ENCODE measurements at places on chromosomes 5 and 9.

GRCh38 chr5:178221853-178222252 is 10.7 kb downstream of the PHYKPL start:
- DNase-seq, result no peak

DNA sequence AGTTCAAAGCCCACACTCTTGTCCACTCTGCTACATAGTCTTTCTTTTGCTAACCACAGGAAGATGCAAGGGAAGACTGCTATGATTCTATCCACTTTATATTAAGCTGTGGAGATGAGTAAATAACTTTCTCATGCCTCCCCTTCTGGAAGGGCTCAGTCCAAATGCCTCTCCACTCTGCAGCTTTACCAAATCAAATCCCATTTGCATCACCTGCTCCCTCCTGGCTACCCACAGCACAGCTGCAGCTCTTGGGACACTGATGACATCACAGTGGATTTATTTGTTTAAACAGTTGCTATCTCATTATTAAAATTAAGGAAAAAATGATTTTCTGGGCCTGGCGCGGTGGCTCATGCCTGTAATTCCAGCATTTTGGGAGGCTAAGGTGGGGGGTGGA is 1544.9 kb upstream of the WWC1 start:
- no peak for DNase-seq

- no peak for DNase-seq
Measured at GRCh38 chr9:109872901-109873300, 92.9 kb downstream of the PALM2AKAP2 start.

- no peak for DNase-seq
Measured at GRCh38 chr9:124448019-124448418, 2.2 kb upstream of the ADGRD2 start.

DNA sequence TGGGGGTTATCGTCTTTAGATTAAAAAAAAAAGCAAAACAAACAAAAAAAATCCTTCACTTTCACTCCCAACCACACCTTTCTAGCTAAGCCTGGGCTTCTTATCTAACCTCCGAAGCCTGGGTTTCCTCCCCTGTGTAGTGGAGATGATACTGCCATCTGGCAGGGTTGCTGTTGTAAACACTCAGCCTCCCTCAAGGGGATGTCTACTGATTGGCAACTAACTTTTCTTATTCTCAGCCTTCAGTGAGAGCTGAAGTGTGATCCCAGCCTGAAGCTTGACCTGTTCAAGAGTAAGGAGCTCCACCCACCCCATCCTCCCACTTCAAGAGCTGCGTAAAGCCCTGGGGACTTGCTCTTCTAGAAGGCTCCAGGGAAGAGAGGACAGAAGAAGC is 21.5 kb upstream of the WWC1 start:
- peak; percentile 54 for DNase-seq

DNA sequence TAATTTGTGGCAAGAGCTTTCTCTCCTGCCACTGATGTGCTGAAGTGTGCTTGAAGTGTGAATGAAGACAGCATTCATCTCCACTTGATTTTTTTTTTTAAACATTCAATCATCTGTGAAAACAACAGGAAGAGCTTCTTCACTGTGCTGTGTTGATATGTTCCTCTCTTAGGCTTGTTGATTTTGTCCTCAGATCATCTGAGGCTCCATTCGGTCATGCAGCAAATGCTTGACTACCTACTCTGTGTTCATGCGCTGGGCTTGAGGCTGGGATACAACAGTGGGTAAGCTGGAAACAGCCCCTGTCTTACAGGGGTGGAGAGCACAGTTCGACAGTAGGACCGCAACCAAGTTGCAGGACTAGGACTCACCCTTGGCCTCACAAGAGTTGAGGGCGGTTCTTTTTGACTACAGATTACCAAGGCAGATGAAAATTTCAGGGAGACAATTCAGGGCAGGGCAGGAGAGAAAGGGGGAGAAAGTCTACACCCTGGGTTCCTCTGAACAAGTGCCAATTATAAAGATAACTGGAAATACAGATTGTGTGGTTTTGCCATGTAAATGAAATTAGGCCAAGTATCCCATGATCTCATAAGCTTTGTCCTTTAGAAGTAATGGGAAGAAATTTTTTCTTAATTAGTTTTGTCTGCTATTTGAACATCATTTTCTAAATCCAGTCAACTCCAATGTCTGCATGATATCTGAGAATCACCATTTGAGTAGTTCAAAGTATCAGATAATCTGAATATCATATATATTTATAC is 31.0 kb upstream of the F2R start:
- no peak for DNase-seq

DNA sequence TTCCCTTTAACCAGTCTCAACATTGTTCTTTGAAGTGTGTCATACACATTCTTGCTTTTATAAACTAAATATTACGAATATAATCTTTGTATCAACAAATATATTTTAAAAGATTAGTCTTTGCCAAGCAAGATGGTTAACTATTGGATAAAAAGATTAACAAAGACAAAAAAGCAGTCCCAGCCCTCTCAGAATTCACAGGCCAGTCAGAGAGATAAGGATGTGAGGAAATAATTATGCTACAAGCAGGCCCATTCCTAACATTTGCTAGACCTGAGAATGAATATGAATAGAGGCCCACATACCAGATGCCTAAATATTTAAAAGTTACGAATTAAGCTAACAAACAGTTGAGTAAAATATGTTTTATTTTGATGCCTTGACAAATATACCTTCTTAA is 457.7 kb downstream of the CETN3 start:
- no peak for DNase-seq

DNA sequence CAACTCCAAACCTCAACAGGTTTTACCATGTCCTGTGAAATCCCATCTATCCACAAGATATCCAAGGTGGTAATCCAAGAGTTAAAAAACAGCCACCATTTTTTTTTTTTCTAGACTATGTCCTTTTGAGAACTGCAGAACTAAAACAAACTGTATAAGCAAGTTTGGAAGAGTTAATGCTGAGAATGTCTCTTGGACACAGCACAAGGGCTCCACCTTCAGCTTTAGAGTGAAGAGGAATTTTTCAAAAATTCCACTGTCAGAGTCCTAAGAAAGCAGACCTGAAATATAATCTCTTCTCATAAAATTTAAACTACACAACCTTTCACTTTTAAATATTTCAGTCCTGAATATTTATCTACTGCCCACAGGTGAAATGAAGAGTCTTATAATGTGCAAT is 167.8 kb upstream of the CCNG1 start:
- DNase-seq, result no peak

DNA sequence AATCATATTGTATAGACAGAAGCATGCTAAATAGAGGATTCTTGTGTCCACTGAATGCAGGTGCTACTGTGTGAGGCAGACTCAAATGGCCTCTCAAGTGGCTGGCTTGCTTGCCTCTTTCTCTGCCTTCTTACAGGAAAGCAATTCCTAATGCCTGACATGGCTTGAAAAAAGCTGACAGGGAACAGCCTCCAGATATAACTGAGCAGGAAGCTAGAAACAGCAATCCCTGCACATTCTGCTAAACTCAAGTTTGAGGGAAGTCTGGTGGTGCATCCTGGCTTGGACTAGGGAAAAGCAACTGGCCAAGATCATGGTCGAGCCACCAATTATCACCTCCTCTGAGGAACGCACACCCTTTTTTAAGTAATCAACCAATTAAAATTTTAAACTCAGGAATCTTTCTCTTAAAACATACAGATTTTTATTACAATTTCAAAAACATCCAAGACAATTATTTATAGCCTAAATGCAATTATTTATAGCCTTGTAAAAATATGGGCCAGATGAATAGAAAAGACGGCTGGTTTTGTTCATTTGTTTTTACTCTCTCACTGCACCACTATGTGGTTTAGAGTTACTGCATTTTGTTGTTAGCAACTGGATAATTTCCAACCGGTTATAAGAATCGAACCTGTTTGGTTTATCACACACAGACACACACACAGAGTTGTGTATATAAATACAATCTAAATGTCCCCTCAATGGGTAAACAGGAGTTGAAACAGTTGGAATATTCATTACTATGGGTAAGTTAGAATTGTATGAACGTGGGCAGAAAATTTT is 290.9 kb upstream of the ANKRD55 start:
- no peak for DNase-seq

DNA sequence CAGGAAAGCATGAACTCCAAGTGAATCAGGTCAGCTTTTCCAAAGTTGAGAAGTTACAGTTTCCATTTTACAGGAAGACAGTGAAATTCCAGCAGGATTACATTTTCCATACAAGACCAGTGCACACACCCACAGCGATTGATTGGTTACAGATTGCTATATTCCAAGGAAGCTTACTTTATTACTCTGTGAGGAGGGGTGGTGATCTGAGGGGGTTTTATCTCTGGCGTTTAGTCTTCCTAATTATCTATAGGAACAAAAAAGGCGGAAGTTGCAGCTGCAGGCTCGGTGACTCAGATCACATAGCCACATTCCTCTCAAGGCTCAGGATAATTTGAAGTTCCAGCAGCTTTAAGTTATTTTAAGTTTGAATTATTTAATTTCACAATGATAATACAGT is 450.4 kb upstream of the NMUR2 start:
- no peak for DNase-seq

DNA sequence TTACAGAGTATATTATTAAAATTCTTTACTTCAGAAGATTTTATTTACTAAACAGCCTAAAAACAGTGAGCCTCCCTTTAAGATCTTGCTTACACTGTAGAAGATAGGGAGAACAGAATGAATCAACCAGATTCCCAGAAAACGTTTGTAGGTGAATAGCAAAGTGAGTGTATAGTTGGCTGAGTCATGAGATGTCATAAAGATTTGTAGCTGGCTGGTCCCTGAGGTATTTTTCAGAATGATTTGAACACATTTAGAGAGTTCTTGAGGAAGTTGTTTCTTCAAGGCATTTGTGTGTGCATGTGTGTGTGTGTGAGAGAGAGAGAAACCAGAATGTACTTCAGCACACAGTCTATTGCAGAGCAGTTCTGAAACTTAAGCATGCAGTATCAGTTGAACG is 159.4 kb upstream of the PRR16 start:
- no peak for DNase-seq

DNA sequence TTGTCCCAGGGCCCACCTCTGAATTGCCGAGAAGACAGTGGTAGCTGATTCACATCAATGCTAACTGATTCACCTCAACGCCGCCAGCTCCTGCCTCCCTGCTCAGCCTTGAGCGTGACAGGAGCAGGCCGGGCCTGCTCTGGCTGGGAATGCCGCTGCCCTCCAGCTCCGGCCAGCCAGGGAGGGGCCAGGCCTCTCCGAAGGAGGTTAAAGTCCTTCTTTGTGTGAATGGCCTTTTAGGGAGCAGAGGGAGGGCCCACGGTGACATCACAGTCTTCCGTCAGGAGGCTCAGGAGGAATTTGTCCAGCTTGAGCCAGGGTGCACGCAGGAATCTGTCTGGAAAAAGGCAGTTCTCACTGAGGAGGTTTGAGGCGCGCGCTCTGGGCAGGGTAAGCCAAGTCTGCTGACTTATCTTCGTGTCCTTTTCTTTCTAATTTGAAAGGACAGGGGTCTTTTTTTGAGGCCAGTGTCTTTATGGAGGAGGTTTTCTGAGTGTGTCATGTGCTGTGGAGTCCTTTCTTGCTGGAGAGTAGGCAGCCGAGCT is 82.7 kb downstream of the C9orf152 start:
- no peak for DNase-seq

DNA sequence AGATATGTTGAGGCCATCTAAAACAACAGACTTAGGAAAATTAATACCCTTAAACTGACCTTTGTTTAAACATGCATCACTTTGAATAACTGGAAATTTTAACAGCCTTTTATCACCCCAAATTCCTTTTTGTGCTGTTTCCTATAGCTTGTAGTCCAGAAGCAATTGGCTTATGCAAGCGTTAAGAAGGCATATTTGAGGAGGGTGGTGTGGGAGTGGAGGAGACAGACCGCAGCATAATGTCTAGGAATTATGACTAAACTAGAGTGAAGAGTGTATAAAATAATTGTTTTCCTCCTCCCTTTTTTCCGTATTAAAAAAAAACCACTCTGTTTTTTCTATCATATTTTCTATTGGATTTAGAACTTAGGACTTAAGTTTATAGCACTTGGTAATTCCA is 51.8 kb upstream of the MPDZ start:
- no peak for DNase-seq

DNA sequence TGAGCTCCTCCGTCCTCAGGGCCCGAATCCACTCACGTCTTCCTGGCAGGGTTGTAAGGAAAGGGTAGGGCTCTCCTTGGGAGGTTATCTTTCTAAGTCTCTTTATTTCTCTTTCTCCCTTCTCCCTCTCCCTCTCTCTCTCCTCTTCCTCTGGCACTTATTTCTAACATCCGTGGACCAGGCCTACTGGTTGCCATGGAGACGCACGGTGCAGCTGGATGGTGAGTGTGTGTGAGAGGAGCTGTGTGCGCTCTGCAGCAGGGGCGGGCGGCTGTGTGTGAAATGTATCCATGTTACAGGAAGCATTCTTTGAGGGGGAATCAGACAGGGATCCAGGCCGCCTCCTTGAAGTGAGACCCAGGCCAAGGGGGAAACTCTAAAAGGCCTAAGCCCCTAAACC is 32.2 kb downstream of the PCDH1 start:
- DNase-seq, result peak; percentile 94

- no peak for DNase-seq
Measured at GRCh38 chr9:65400886-65401285, 115.9 kb upstream of the FOXD4L5 start.

GRCh38 chr5:172086194-172086975 is 79.9 kb upstream of the FBXW11 start:
- no peak for DNase-seq

GRCh38 chr9:20552874-20553557 is 69.3 kb downstream of the MLLT3 start:
- no peak for DNase-seq

GRCh38 chr9:76926324-76926741 is 20.4 kb upstream of the PRUNE2 start:
- no peak for DNase-seq

GRCh38 chr5:136094189-136094912 is 38.3 kb upstream of the SMAD5 start:
- no peak for DNase-seq

DNA sequence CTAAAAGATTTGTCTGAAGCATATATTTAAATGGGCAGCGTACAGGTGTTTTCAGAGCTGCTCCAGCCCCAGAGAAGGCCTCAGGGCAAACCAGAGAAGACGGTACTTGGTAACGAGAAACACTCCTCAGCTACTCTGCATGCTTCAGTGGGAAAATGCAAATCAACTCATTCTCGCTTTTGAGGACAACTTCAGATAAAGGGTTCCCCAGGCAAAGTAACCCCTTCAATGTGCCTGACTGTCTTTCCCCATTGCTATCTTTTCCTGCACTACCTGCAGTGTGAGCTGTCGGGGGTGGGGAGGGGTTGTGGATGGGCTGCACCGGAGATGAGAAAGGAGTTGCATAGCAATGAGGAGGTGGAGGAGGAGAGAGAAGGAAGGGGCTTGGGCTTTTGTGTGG is 339.7 kb upstream of the CLINT1 start:
- no peak for DNase-seq

- DNase-seq, result peak; percentile 59
Measured at GRCh38 chr9:125632321-125633115, 74.5 kb downstream of the MAPKAP1 start.

Data from SK-N-DZ (cell line).